A549 treated with AZD2906 at 1 μM for 4 hours (cell line): ENCODE measurements at places on chromosomes 4 and X. TPM values are rescaled to one million over a fixed set of nuclear protein-coding genes. Genes with fewer than 3 reads are reported as not detected.

PHEX gene
- total RNA-seq, result 0.28 to 0.43 TPM (median 0.33 TPM) in 5 replicates

MTNR1A gene
- total RNA-seq, result 0.50 to 0.93 TPM (median 0.69 TPM) in 5 replicates

XIAP gene
- total RNA-seq, result 26.6 to 31.9 TPM (median 27.9 TPM) in 5 replicates

DIPK2B gene
- total RNA-seq, result not detected in 5 replicates

MAMLD1 gene
- total RNA-seq, result 6.2 to 7.1 TPM (median 6.4 TPM) in 5 replicates

GAGE1 gene
- total RNA-seq, result not detected in 5 replicates

GBA3 gene
- total RNA-seq, result not detected in 5 replicates

HHIP gene
- 0.37 to 1.3 TPM (median 0.76 TPM) in 5 replicates for total RNA-seq

IL2 gene
- total RNA-seq, result not detected in 5 replicates

CT45A1 gene
- 0.07 TPM in 1 of 5 replicates, not detected in the others for total RNA-seq

EREG gene
- total RNA-seq, result 8.7 to 12.4 TPM (median 10.5 TPM) in 5 replicates

STK32B gene
- total RNA-seq, result 14.7 to 17.4 TPM (median 16.0 TPM) in 5 replicates

GPRASP2 gene
- total RNA-seq, result 4.7 to 8.5 TPM (median 5.7 TPM) in 5 replicates

VSIG4 gene
- total RNA-seq, result not detected in 5 replicates

ENPEP gene
- 0.02 to 0.16 TPM (median 0.10 TPM) in 5 replicates for total RNA-seq

VGLL1 gene
- total RNA-seq, result not detected in 5 replicates

SULT1B1 gene
- total RNA-seq, result 0.01 to 0.04 TPM (median 0.03 TPM) in 5 replicates

SPRY1 gene
- total RNA-seq, result 4.8 to 7.5 TPM (median 5.7 TPM) in 5 replicates

GC gene
- total RNA-seq, result not detected in 5 replicates

HSFX3 gene
- 0.07 TPM in 1 of 5 replicates, not detected in the others for total RNA-seq

EDA gene
- 0.53 to 0.83 TPM (median 0.63 TPM) in 5 replicates for total RNA-seq

GJB1 gene
- total RNA-seq, result 0.07 to 0.09 TPM in 2 of 5 replicates, not detected in the others

FATE1 gene
- 0.17 TPM in 1 of 5 replicates, not detected in the others for total RNA-seq

MAGEC2 gene
- total RNA-seq, result not detected in 5 replicates

HAND2 gene
- total RNA-seq, result 0.21 to 0.41 TPM (median 0.24 TPM) in 5 replicates

TECRL gene
- total RNA-seq, result not detected in 5 replicates

EIF2S3 gene
- total RNA-seq, result 115 to 210 TPM (median 124 TPM) in 5 replicates

TMEM154 gene
- total RNA-seq, result 0.01 to 0.05 TPM (median 0.02 TPM) in 5 replicates

CXCR3 gene
- total RNA-seq, result 0.05 to 0.11 TPM (median 0.07 TPM) in 4 of 5 replicates, not detected in the other

ACOX3 gene
- total RNA-seq, result 9.6 to 11.5 TPM (median 10.0 TPM) in 5 replicates

CXXC4 gene
- total RNA-seq, result 0.02 to 0.05 TPM (median 0.03 TPM) in 5 replicates

DDX53 gene
- total RNA-seq, result not detected in 5 replicates

DGKK gene
- 0.01 TPM in 1 of 5 replicates, not detected in the others for total RNA-seq
